NCI-H1048 (cell line): ENCODE measurements at places on chromosomes 7 and 10.

- DNase-seq = no peak
Observed at GRCh38 chr7:78080811-78081210, 282.2 kb downstream of the PHTF2 start.

DNA sequence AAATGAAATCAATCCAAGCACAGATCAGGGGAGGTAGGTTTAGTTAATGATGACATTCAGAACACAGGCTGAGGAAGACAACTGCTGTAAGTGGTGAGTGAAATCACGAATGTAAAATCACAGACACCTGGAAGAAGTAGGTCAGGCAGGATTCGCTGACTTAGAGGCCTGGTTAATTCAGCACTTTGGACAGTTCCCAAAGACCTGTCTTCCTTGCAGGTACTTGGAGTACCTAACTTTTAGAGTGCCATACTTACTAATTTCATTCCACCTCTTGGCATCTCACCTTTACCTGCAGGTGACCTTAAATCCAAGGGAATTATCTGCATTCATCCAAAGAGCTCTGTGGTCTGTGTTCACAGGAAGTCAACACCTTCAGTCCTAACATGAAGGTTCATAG lies 822.3 kb downstream of the PHTF2 start:
- no peak for DNase-seq

- DNase-seq = no peak
Observed at GRCh38 chr10:70918851-70919530, 30.6 kb upstream of the PCBD1 start.

- no peak for DNase-seq
Observed at GRCh38 chr10:43166207-43166879, 28.1 kb downstream of the CSGALNACT2 start.

DNA sequence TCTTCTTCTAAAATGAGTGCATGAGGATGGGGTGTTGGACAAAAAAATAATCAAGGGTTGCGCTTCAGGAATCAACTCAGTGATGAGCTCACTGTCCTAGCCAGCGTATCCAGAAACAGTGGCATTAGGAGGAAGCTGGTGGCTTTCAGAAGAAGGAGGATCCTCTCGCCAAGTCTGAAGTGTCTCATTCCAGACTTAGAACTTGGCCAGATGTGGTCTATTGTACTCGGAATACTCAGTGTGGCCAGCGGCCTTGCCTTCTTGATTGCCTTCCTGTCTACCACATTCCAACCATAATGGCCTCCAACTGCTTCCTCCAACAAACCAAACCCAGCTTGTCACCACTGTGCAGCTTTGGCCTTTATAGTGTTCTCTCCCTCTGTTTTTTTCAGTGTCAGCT lies 732.4 kb downstream of the KCNMA1 start:
- DNase-seq = no peak

DNA sequence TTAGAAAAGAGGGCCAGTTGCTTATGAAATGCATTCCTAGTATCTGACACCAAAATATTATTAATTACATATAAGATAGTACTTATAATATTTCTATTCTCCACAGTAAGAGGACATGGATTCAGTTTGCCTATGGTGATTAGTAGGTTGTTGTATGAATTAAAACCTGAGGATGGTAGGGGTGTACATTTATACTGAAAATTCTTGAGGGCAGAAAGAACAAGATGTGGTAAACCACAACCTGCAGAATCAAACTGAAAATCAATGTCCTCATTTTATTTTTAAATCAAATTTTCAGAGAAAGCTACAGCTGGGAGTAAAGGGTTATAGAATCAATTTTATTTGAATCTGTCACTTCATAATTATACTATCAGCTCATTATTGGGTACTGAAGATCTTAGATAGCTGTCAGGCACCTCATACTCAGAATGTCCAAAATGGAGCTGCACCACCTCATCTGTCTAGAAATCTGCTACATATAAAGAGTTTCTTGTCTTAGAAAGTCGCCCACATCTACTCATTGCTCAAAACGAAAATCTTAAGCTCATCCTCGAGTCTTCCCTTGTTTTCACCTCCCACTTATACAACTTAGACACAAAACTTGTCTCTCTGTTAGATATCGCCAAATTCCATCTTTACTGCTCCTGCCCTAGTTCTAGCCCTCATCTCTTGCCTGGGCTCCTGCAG lies 65.4 kb downstream of the MYO3A start:
- no peak for DNase-seq

DNA sequence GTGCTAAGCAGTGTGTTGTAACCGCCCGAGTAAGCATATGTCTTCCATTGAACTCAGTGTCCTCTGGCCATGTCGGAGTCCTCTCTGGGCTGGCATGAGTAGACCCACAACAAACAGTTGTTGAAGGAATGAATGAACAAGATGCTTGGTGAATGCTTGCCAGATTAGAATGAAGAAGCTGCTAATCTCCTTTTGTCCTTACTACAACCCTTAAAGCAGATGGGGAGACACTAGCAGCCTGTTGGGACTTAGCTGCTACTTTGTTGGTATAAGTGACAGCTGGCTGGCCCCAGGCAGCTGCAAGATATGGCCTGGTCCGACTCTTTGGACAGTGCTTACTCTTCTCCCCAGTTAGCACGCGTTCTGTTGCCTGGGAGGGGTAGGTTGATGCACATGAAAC lies 370.1 kb downstream of the RPS24 start:
- DNase-seq = no peak

DNA sequence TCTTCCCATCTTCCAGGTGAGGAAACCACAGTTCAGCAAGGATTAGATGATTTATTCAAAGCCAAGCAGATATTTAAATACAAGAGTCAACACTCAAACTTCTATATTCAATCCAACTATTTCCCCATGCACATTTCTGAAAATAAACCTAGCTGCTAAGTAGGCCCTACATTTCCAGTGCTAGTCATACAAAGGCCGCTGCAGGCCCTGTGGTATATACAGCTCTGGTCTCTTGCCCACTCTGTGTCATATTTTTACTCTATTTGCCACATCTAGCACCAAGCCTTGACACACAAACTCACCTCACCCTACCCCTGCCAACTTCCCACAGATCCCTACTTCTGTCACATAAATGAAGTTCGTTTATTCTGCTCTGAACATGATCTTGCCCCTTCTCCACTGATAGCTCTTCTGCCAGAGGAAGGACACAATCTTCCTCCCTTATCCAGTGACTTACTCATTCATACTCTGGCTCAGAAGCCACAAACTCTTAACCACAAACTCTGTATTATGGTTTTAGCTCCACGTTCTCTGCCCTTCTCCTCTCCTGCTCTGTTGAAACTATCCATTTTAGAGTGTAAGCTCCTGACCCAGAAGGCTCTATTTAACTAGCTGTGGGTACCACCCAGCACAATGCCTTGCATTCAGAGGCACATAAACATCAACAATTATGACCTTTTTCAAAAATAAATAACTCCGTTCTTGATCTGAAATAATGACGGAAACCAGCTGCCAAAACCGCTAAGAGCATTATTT lies 180.7 kb downstream of the CPEB3 start:
- DNase-seq = no peak

DNA sequence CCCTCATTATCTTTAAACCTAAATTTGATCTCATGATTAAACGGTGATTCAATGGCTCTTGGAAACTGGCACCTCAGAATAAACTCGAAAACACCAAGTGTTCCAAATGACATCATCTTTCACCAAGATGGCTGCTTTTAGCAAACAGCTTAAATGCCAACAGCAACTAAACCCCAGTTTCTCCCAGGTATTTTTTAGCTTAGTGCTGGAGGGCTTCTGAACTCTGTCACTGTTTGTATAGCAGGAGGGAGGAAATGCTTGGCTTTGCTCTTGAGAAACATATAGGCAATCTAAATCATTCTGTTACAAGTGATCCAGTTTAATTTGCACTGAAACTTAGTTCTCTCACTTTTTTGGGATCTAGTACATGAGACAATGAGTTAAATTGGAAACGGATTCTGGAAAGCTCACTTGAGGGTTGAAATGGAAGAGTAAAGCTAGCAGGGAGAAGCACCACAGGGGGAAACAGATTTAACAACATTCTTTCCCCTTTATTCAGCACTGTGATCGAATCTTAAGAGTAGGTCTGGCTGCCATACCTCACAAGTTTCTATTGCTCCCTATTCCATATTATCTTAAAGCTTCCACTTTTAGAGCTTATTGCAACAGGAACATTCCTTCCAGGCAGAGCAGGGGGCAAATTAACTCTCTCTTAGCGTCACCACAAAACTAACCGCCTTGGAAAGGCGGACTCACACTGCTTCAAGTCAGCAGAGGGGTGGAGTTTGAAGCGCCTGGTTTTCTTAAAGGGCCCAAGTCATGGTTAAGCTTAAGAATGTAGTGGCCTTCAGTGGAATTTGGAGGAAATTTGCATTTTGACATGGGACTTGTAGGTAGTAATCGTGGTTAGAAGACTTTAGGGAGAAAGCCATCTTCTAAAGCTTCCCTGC lies 1.8 kb upstream of the CCDC6 start:
- no peak for DNase-seq

DNA sequence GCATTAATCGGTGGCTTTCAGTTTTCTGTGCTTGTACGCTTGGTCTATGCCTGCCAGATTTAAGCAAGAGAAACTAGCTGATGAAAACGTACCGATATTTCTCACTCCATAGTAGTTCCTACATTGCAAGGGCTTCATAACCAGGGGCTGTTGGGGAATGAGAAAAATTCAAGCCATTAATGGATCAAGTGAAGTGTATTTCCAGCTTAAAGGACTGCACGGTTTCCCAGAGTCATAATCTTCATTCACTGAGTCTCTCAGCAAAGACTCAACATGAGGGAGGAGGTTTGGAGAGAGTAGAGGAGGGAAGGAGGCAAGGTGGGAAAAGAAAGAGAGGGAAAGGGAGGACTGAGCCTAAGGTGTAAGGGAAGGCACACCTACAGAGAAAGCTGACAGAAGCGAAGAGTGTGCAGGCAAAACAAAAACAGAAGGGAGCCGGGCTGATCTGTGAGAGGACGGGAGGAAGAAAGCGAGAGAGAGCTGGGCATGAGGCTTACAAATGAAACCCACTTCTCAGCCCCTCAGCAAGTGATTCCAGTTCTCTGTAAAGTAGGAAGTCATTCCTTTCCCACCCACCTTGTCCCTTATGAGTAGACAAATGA lies 625 bp downstream of the GIMAP2 start:
- DNase-seq = no peak

GRCh38 chr7:122637784-122638183 lies 61.1 kb downstream of the RNF133 start:
- DNase-seq = no peak

DNA sequence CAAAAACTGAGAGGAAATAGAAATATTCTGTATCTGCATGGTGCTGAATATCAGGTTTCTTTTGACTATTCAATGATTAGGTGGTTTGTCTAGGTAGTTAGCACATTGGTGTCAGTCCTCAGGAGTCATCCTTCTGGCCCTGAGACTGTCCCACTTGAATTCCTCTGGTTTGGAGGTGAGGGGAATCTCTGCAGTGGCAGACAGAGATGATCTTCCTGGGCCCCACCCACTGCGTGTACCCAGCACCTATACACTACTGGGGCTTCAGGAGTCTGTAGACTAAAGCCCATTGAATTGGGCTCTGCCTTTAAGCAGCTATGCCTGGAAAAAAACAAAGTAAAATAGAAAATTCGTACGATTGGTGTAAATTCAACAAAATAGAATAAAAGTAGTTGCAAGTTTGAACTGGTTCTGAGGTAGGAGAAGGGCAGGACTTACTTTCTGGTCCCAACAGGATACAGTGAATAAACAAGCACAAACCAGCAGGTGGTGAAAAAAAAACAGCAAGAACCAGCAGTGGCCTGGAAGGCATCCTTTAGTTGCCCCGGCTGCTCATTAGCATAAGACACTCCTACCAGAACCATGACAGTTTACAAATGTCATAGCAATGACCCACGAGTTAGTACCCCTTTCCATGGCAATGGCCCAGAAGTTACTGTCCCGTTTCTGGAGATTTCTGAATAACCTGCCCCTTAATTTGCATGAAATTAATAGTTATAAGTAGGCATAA lies 1.7 kb downstream of the LIPM start:
- DNase-seq = no peak

- DNase-seq = no peak
Observed at GRCh38 chr7:70097645-70098044, 499.4 kb downstream of the AUTS2 start.

- no peak for DNase-seq
Observed at GRCh38 chr7:47460251-47460989, 121.5 kb downstream of the TNS3 start.

DNA sequence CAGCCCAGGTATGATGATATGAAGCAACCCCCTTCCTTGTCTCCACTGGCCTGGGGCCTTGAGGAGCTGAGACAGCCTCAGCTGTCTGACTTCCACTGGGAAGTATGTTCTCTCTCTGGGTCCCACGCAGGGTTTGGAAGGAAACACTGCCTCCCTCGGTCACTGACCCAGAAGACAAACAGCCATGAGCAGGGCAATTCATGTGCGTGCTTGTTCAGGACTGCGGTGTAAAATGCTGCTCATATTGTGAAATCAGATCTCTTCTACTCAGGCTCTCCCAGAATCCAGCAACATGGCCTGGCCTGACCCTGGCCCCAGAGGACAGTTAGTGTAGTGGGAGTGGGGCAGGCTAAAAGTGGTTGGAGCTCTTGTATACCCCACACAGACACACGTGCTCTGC lies 2.8 kb downstream of the CLCN1 start:
- no peak for DNase-seq

- DNase-seq = no peak
Observed at GRCh38 chr7:157461573-157462418, 125.0 kb downstream of the DNAJB6 start.

GRCh38 chr7:122412441-122412840 lies 107.9 kb upstream of the FEZF1 start:
- DNase-seq = no peak

- DNase-seq = no peak
Observed at GRCh38 chr10:103612462-103613365, 119.2 kb downstream of the NEURL1 start.

GRCh38 chr7:47036909-47037308 lies 545.0 kb downstream of the TNS3 start:
- DNase-seq = no peak

- no peak for DNase-seq
Observed at GRCh38 chr7:139422126-139422525, 61.3 kb downstream of the KLRG2 start.

DNA sequence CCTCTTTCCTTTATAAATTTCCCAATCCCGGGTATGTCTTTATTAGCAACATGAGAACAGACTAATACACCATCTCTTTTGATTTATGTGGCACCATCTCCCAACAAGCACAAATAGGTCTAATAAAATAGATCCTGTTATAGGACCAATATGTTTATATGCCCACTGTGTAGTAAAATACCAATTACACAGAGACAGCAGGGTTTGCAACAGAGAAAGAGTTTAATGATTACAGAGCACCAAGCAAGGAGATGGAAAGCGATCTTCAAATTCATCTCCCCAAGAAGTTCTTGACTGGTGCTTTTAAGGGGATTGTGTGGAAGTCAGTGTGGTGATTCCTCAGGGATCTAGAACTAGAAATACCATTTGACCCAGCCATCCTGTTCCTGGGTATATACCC lies 33.5 kb upstream of the TECTB start:
- no peak for DNase-seq
